RCC 7860 (cell line): ENCODE measurements at places on chromosomes 7 and 10.

GRCh38 chr10:11525503-11525902 is 85.9 kb downstream of the USP6NL start:
- DNase-seq = no peak

- no peak for DNase-seq
These were observed at the start of gene FAM131B for GRCh38 chr7:143362131-143363015. TSS of gene FAM131B (minus strand) at chr7:143362713. CDS start at chr7:143362603, 110 bp downstream.

- DNase-seq = no peak
These were observed 4.9 kb upstream of the BLOC1S2 start for GRCh38 chr10:100291356-100291755.

DNA sequence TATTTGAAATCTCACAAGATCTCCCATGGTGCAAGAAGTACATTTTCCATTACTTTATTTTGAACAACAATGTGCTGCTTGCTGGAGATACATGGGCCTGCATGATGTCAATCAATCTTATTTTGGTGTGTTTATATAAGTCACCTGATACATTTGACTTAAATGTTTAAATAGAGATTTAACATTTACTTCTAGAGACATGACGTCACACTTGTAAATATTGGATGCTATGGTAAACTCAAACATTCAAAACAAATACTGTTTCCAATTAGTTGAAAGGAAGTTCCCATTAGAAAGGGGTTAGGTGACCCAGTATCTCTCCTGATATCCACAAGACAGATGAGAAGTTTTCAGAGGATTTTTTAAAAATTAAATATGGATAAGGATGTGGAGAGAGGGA is 214.5 kb downstream of the NSUN6 start:
- DNase-seq = no peak

- DNase-seq = peak; percentile 23
These were observed 51.0 kb upstream of the NOBOX start for GRCh38 chr7:144454256-144455039.
